ENCODE measurements at places on chromosomes 11 and 22.

- DNase-seq = no peak
These were observed 283.7 kb downstream of the CTTN start for GRCh38 chr11:70682056-70682455.

DNA sequence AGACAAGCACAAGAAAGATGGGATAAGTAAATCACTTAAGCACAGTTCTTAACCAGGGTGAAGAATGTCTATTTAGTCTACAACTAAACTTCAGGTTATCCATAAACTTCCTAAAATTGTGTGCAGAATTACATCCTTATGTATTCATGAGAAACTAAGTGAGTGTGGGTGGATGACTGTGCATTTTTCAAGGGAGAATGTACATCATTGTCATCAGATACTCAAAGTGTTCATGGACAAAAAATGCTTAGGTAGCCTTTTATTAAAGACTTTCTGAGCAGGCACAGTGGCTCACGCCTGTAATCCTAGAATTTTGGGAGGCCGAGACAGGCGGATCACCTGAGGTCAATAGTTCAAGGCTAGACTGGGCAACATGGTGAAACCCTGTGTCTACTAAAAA, 2023.8 kb downstream of the LRRC4C start:
- DNase-seq = no peak

DNA sequence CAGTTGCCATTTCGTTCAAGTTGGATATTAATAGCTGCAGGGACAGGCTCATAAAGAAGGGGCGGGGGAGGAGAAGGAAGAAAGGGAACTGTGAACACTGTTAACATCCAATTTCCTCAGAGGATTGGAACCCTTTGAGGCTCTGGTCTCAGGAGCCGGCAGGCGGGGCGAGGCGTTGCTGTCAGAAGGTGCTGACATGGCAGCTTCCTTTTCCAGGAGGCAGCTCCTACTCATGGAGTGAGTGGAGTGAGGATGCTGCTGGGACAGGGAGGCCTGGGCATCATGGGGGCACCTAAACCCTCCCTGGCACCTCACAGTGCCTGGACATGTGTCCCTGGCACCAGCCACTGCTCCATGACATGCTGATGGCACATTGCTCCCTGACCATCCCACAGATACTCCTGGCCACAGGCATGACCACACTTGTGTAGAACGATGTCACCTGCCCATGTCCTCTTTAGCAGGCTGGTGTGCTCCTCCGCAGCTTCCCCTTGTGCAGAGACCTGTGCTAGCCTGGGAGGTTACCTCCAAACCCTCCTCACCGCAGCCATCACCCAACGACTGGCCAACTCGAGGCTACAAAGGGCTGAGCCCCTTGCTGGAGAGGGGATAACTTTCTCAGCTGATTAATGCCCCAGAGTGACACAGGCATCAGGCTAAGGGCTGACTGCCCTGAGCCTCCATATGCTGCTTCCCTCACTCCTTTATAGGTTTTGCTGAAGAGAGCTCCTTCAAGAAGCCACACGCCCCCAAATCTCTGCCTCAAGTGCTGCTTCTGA, 79.6 kb upstream of the NECTIN1 start:
- DNase-seq = no peak

GRCh38 chr11:115363921-115364320, 140.3 kb downstream of the CADM1 start:
- no peak for DNase-seq

DNA sequence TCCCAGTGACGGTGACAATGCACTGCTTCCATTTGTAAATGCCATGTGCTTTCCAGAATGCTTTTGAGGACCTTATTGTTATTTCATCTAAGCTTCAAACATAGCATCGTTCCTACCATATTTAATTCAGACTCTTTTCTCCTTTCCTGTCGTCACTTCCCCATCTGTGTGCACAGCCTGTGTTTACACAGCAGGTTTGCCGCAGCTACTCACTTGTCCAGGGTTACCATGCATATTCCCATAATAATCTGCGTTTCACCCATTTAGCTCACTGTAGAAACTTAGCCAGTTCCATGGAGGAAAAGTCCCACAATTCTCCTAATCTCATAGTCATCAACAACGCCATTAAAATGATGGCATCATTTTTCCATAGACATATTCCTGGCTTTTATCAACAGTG, 48.0 kb downstream of the FLI1 start:
- DNase-seq = no peak

- DNase-seq = no peak
These were observed 24.3 kb downstream of the RPL27A start for GRCh38 chr11:8706673-8707432.

DNA sequence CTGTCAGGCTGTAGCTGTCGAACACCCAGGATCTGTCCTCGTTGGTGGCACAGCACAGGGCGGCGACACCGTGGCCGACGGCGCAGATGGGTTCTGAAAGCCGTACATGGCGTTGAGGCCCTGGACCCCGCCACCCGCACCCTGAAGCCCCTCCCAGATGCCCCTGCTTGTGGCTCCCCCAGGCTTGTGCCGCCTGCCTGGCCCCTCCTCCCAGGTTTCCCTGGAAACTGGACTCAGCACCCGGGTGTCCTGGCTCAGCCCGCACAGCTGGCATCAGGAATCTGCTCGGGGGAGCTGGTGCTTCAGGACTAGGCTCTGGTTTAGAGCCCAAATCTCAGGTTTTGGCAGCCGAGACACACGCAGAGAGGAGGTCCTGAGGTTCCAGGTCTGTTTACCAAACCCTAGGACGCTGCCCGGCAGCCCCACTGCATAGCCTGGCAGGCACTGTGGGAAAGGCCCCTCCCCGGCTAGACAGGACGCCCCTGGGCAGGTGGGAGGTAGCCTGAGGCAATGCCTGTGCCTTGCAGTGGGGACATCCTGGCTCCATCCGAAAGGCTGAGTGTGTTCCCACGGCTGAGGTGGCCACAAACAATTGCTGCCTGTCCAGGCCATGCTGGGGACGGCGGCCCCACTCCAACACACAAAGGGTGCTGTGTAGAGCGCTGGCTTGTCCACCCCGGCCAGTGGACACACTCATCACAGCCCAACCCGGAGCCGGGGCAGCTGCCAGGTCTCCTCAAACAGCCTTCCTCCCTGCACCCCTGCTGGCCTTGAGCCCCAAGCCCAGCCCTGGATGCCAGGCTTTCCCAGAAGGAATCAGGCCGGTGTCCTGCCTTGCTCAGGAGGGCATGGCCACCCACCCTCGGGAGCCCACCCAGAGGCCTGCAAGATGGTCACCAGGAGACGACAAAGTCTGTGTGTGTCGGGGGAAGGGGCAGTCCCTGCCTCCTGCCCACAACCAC, 4.6 kb downstream of the GATD1 start:
- DNase-seq = no peak

DNA sequence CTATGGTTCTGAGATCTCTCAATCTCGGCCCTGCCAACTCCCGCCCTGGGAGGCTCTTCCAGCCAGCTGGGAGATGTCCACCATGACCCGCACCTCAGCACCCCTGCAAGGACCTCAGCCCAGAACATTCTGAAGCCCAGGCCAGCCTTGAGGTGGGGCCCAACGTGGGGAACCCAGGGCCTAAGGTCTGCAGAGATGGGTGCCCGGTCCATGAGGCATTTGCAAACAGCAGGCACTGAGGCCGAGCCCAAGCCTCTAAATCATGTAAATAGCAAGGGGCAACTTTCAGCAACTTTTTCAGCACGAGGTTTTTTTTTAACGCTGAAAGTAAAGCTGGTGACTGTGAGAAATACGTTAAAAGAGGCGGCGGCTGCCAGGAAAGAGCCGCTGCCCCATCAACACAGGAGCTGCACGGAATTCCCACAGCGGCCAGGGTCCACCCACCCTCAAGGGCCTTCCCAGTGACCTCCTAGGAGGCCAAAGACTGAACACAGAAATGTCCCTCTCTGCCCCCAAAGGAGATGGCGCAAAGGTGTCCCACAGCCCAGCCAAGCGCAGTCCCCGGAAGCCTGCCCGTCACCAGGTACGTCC, 46.9 kb downstream of the BRD1 start:
- DNase-seq = no peak

DNA sequence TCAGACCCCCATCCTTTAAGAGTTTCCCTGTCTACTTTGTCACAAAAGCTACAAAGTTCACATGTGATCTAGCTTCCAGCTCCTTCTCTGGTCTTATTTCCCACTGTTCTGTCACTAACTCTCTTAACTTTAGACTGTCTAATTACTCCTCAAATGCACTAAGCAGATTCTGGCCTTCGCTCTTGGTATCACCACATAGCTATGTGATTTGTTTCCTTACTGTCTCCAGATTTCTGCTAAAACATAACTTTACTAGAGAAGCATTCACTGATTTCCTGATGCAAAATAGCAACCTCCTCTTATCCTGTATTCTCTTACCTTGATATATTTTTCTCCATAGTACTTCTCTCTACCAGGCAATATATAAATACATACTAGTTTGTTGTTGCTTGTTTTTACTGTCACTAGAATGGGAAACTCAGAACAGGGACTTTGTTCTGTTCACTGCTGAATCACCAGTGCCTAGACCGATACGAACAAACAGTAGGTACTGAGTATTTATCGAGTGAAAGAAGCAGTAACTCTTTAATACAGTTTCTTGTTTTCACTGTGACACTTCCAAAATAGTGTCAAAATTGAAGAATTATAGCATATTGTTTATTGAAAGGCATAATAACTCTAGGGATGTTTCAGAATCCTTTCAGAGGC, 205.6 kb downstream of the DDX10 start:
- no peak for DNase-seq

DNA sequence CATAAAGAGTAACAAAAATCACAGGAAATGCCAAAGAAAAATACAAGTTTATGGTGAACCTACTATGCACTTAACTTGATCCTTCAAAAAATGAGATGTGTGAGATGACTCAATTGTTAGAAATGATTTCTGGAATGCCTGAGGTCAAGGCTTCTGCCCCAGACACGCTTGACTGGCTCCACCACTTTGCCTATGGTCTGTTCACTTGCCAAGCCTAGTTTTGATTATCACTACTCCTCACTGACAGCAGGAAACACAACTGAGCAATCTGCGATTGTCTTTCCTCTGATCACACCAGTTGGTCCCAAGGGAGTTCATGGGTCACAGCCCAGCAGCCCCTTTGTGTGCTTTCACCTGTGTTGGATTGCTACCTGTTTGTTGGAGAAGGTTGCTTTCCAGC, 20.6 kb upstream of the PRDM10 start:
- no peak for DNase-seq

DNA sequence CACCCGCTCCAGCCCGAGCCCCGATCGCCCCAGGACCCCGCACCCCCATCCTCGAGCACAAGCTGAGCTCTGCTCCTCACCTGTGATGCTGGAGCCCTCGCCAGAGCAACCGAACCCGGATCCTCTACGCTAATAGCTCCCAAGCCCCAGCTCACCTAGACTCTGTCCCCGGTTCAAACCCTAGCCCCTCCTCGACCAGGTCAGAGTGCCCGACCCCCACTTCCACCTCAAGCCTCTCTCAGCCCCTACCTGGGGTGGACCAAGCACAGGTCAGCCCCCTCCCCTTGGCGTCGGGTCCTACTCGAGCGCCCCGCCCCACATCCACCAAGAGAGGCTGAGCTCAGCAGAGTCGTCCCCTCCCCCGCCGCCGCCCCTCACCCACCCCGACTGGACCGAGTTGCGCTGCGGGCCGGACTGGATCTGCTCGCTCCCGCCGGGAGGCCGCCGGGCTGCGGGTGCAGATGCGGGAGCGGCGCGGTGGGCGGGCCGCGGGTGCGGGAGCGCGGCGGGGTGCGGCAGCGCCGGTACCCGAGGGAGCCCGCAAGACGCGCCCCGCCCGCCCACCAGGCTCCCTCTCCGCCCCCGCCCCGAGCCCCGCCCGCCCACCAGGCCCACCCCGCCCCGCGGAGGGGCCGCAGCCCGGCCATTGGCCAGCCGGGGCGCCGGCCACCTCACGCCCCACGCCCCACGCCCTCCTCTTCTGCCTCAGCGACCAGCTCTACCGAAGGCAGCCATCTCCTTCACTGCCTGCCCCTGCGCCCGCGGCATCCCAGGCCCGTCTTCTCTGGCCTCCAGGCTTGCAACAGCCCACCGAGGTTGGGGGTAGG, 577 bp upstream of the DKK3 start:
- DNase-seq = no peak

DNA sequence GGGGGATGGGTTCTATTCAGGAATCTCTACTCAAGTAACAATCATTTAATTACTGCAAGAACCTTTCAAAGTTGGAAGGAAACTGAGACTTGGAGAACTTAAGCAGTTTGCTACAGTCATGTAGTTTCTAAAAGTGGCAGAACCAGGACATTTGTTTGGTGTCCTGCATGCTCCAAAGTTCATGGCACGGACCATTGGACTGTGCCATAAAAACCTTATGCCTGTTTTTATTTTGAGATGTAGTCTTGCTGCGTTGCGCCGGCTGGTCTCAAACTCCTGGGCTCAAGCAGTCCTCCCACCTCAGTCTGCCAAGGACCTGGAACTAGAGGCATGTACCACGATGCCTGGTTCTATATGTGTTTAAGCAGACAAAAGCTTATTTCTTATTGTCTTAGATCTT, 18.6 kb upstream of the AIFM3 start:
- DNase-seq = no peak

GRCh38 chr11:118689852-118690552, 10.6 kb upstream of the TREH start:
- DNase-seq = peak; percentile 92

DNA sequence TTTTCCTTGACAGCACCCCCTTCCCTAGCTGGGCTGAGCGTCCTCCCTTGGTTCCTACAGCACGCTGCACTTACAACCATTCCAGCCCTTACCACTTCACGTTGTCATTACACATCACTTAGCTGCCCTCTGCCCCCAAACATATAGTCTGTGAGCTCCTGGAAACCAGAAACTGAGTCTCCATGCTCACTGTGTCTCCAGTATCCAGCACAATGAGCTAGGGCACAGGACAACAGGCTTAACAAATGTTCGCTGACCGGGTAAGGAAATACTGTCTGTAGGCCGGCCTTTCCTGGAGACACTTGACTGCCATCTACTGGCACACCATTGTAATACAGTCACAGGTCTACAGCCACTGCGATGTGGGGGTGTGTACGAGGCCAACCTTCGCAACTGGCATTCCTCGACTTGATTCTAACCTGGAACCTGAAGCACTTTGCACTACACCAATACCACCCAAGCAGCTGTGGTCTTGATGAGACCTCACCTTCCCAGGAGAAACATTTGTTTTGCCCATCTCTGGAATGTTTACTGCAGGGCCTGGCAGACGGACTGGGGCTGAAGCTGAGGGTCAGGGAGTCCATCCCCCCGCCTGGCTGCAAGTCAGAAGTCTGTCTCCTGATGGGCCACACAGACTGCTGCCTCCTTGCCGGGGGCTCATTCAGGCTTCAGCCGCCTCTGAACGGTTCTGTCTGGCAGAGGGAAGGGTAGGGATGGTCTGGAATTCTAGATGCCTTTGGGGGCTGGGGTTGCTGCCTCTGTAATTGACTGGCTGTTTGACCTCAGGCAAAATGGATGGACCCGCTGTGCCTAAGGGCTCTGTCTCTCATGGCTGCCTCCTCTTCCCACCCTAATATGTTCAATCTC, 72.0 kb downstream of the SYN3 start:
- no peak for DNase-seq
